Natural killer cell (primary cell): ENCODE measurements at places on chromosomes 16 and 17. TPM values are rescaled to one million over a fixed set of nuclear protein-coding genes. Genes with fewer than 3 reads are reported as not detected.
A peak's percentile ranks its signal among the peaks of the same experiment; 100 is the strongest.

DNA sequence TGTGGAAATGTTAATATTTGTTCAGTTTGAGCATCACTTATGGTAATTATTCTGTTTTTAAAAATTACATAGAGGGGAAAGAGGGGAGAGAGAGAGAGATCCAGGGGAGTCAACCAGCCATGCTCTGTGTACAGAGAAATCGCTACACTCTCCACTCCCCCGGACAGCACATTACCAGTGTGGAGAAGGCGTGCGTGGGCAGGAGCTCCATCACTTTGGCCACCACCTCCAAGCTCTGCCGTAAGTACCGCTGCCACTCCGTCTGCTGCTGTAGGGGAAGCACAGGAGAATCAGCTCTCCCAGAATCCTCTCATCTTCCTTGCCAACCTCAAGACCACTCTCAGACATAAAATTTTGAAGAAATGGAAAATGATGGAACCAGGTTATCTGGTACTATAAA, 70.2 kb upstream of the GSG1L start:
- DNase-seq: no peak
- H3K27me3 ChIP-seq: no peaks in the 10 kb centered on the region
- H3K4me1 ChIP-seq: peaks cover 21% of the 10 kb centered on the region
- no peak overlapping the region for H3K4me3 ChIP-seq
- H3K36me3 ChIP-seq: peaks cover 67% of the 10 kb centered on the region

GRCh38 chr16:71303938-71304337, 14.7 kb upstream of the CMTR2 start:
- H3K27me3 ChIP-seq: peaks cover 2% of the 10 kb centered on the region
- no peak overlapping the region for H3K4me3 ChIP-seq
- H3K36me3 ChIP-seq: no peaks in the 10 kb centered on the region
- DNase-seq: peak; percentile 30

DNA sequence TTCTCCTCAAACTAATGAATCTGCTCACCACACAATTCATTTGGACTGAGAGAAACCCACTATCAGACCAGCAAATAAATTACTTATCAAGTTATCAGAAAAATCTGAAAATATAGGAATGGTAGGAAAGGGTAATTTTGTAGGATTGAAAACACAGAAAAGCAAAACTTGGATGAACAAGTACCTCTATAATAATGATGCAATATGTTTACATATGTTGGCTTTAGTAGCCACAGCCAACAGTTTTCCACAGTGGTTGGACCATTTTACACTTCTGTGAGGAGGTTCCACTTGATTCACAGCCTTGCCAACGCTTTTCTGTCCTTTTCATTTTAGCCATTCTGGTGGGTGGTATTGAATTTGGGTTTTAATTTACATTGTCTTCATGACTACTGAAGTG, 10.6 kb upstream of the GINS3 start:
- H3K27me3 ChIP-seq: no peaks in the 10 kb centered on the region
- no peaks in the 10 kb centered on the region for H3K4me1 ChIP-seq
- H3K4me3 ChIP-seq: no peak overlapping the region
- no peaks in the 10 kb centered on the region for H3K36me3 ChIP-seq
- H3K27ac ChIP-seq: no peak overlapping the region

DNA sequence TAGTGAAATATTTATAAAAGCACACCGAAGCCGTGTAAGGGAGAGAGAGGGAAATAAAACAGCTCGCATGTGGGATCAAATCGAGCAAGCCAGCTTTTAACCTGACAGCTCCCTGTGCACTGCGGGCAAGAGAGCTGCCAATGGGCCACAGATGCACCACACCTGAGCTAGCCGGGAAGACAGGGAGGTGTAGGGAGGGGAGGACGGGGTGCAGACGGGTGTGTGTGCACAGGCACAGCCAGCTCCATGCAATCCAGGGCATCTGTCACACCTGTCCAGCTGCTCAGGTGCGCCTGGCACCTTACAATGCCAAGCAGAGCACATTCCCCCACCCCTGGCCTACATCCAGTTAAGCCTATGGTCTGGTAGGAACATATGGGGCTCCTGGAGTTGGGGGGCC, 70.0 kb downstream of the C16orf78 start:
- no peaks in the 10 kb centered on the region for H3K27me3 ChIP-seq
- DNase-seq: no peak
- no peak overlapping the region for H3K27ac ChIP-seq
- H3K4me3 ChIP-seq: no peak overlapping the region

DNA sequence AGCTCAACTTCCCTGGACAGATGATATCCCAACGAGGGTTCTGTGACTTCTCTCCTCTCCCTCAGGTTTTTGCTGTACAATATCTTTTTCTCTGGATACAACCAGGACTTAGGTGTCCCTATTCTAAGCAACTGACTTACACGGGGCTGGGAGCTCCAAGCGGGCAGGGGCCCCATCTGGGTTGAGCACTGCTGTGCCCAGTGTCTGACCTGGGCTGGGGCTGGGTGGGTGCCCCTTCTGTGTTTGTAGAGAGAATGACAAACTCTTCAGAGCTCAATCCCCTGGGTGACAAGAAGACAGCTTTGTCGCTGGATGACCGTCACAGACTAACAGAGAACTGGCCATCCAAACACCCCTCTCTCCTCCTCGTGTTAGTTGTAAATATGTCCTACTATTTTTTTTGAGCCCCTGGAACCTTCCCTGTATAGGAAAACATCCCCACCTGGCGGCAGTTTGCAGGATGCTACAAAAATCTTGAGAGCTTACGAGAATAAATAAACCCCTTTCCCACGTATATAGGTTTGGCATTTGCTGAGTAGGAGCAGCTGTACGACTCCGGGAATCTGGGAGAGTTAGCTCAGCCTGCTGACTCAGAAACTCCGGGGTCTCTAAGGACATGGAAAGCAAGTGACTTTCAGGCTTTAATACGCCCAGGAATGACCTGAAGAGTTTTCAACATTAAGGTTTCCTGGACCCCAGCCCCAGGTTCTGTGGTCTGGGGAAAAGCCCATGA, 23.7 kb upstream of the RCVRN start:
- no peak overlapping the region for H3K27ac ChIP-seq
- no peak for DNase-seq
- peaks cover 3% of the 10 kb centered on the region for H3K4me1 ChIP-seq
- H3K36me3 ChIP-seq: peaks cover 39% of the 10 kb centered on the region
- no peak overlapping the region for H3K4me3 ChIP-seq
- H3K27me3 ChIP-seq: no peaks in the 10 kb centered on the region

DNA sequence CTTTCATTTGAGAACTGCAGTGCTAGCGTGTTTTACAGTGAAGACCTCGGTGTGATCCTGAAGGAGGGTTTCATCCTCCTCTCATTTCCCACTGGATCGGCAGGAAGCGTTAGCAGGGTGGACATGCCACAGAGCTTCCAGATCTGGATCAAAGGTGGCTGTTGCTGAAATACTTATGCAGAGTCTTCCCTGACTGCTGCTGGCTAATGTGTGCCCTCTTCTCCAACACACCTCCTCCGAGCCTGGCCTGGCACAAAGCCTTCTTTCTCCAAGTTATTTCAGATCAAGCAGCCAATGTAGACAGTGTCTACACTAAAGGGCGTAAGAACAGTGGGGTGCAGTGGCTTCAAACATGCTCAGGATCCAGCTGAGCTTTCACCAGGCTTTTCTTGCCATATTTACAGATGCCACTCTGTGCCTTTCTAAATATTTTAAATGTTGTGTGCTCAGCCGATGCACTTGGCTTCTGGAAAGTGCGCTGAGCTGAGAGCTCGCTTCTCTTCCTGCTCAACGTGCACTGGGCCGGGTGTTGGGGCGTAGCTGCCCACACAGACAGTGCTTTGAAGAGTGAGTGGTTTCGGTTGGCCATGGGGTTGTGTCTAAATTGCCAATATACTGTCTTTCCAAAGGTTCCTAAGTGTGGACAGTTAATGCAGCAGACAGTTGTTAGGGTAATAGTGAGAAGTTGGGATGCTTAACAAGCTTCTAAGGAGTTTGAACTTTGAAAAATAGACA, 2.1 kb downstream of the ZNF750 start:
- H3K36me3 ChIP-seq: no peaks in the 10 kb centered on the region
- no peaks in the 10 kb centered on the region for H3K27me3 ChIP-seq
- H3K4me1 ChIP-seq: peaks cover 13% of the 10 kb centered on the region
- DNase-seq: no peak
- H3K27ac ChIP-seq: no peak overlapping the region
- H3K4me3 ChIP-seq: no peak overlapping the region

- H3K36me3 ChIP-seq: peaks cover 33% of the 10 kb centered on the region
- H3K4me1 ChIP-seq: peaks cover 14% of the 10 kb centered on the region
- no peaks in the 10 kb centered on the region for H3K27me3 ChIP-seq
- H3K27ac ChIP-seq: no peak overlapping the region
These were observed 89.5 kb downstream of the ABCC1 start for GRCh38 chr16:16038950-16039349.

GRCh38 chr16:14302031-14302398, 230.9 kb downstream of the MRTFB start:
- no peak overlapping the region for H3K27ac ChIP-seq
- peaks cover 28% of the 10 kb centered on the region for H3K4me1 ChIP-seq
- no peaks in the 10 kb centered on the region for H3K36me3 ChIP-seq
- DNase-seq: peak; percentile 40

DNA sequence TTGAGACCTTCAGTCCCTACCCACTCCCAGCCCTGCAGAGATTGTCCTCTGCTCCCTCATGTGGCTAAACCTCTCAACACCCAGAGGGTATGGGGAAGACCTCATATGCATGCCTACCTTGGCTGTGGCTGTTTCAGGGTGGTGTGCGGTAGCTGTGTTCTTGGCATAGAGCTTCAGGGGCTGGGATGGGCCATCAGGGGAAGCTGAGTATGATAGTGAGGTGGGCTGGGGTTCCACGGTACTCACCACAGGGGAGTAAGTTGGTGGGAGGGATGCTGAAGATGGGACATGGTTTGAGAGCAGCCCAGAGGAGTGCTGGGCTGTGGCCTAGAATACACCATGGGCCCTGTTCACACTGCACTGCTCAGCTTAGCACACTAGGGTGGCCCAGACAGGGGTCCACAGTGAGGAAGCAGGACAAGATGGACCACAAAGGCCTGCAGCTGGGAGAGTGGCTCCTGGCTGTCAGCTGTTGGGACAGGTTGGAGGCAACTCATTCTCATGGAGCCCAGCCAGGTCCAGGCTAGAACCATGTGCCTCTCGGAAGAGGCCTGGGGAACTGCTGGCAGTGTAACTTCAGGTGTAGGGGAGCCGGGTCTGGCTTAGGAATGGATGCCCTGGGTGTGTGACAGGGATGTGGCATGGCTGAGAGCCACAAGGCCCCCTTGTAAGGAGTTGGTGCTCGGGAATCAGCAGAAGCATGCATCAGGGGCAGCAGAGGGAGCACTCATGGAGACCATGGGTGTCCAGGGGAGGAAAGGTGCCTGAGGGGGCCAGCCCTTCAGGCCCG, 3.1 kb downstream of the MFAP4 start:
- no peak for DNase-seq
- peaks cover 48% of the 10 kb centered on the region for H3K36me3 ChIP-seq
- H3K4me3 ChIP-seq: no peak overlapping the region
- H3K4me1 ChIP-seq: peaks cover 18% of the 10 kb centered on the region

- H3K36me3 ChIP-seq: no peaks in the 10 kb centered on the region
- peaks cover 39% of the 10 kb centered on the region for H3K27me3 ChIP-seq
- H3K4me3 ChIP-seq: peak overlapping the region; percentile 8
These were observed 1.0 kb upstream of the HLF start for GRCh38 chr17:55263569-55264277.

Gene MON1B
- 91.1 TPM for total RNA-seq

Gene RCVRN
- 2.0 TPM for total RNA-seq

Gene TNFRSF13B
- 0.89 TPM for total RNA-seq

Gene HEXIM1
- total RNA-seq: 64.9 TPM
